Erythroblast (primary cell): ENCODE measurements at places on chromosomes 11 and 22.

GRCh38 chr22:29635734-29636357 is 32.4 kb downstream of the NF2 start:
- peak; percentile 74 for DNase-seq

GRCh38 chr11:120289426-120289825 is 35.7 kb upstream of the TLCD5 start:
- no peak for DNase-seq

DNA sequence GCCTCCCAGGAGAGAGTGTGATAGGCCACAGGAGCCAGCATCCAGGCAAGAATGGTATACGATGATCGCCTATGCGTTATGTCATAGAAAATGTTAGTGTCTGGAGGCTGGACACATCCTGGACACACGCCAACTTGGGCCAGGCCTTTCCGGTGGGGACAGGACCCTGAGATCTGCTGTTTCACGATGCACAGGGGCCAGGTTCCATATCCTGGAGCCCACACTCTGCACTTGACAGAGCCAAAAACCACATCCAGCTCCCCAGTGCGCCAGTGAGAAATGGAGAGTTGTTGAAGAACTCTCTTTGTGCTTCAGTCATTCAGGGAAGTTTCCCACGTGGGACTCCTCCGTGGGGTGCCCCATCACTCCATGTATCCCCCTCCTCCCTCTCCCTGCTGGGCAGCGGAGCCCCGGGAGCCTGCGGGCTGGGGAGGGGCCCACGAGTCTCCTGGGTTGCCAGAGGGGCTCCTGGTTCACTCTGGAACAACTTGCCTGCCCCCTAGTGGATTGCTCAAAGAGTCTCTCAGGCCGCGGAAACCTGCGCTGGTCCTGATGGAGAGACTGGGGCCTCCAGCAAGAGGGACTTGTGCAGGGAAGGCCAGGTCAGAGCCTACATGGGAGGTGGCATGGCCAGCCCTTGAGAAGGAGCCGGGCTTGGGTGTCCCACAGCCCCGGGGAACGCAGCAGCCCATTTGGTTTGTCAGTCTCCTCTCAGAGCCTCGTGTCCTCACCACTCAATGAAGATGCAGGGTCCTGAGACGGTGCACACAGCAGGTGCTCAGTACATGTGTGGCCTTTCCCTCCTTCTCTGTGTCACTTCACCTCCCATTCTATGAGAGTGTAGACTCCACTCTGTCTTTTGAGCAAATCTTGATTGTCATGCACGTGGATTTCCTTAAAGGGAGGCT is 10.2 kb upstream of the LRRC32 start:
- DNase-seq = peak; percentile 78

DNA sequence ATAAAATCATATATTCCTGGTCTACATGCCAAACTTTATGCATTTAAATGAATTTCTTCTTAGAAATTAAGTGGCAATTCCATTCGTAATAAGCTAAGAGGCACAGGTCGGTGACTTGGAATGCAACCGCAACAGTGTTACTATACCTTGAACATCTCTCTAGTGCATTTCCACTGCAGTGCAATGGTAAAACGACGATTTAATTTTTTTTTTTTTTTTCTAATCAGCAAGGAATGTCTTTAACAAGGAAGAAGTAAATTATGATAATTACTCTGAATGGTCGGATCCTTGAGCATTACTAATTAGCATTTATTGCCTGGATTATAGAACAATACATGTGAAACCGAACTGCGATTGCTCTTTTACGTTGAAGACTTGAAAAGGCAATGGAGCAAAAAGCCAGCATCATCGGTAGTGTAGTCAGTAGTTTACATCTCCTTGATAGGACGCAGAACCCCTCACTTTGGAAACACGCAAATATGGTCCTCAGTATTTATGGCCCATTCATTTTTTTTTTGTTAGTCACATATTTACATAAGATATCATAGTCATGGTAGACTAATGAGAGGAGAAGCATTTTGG is 20.2 kb downstream of the BLID start:
- DNase-seq = no peak

GRCh38 chr11:92627615-92628256 is 341.7 kb upstream of the MTNR1B start:
- no peak for DNase-seq

GRCh38 chr11:27700351-27701301 is at the start of gene BDNF:
BDNF (minus strand) TSS chr11:27700455; CDS start chr11:27658564, 41,891 bp downstream.
- no peak for DNase-seq

- DNase-seq = no peak
Observed at GRCh38 chr11:129319751-129320150, 55.9 kb upstream of the BARX2 start.

GRCh38 chr22:43081968-43082367 is 7.2 kb downstream of the TTLL1 start:
- DNase-seq = no peak

GRCh38 chr22:19722982-19723231 is 432 bp upstream of the GP1BB start:
- no peak for DNase-seq

DNA sequence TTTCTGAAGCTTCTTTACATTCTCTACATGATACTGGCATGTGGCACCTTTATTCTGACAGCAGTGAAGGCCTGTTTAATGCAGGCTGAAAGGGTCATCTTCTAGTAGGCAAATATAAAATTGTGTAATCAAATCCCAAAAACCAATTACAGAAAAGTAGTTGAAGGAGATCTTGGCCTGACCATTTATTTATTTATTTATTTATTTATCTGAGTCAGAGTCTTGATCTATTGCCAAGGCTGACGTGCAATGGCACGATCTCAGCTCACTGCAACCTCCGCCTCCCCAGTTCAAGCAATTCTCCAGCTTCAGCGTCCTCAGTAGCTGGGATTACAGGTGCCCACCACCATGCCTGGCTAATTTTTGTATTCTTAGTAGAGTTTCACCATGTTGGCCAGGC is 22.7 kb upstream of the CECR2 start:
- no peak for DNase-seq

DNA sequence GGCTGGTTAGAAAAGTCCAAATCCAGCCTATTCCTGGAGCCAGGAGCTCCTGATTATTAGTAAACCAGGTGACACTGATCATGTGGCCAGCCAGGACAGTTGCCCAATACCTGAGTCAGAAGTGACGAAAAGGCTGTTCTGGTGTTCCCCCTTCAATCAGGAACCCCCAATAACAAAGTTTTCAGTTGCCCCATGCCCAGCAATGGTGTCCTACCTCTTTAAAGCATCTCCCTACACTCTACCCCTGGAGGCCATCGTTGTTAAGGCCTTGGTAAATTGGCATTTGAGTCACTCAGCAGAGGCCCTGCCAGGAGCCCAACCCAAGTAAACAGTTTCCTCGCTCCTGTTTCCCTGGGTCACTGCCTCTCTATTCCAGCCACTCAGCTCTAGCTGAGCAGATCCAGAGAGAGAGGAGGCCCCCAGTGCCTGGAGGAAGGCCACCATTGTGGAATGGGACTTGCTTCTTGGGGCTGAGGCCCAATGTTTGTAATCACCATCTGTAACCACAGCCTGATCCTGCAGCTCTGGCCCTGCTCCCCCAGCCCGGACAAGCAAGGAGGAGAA is 25.0 kb downstream of the ARHGAP1 start:
- DNase-seq = no peak

- no peak for DNase-seq
Observed at GRCh38 chr11:63907808-63908530, 9.0 kb downstream of the RCOR2 start.

DNA sequence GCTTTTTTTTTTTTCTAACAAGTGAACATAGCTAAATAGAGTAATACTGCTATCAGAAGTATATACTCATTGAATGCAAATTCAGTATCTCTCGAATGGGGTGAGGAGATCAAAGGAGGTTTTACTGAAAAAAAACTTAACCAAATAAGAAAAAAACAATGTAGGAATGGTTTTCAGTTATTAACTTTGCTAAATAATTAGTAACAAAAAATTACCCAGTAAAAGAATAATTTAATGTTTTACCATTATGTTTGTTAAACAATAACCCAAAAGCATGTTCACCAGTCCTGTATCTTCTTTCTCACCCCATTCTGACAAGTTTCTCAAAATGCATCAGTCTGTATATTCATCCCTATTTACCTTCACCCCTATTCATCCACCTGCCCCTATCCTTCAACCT is 22.6 kb upstream of the CTSC start:
- no peak for DNase-seq

DNA sequence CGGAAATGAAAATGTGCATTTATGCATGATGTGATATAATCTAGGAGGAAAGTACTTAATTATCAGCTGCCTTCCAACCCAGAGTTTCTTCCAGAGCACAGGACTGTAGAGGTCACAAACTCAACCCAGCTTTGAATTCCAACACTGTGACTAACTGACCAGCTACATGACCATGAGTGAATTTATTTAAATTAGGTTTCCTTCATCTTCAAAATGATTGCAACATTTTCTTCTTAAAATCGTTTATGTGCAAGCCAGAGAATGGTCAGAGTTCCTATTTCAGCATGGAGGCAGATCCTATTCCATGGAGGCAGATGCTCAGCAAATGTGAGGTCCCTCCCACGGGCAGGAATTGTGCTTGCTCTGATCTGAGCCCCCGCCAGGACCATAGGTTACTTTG is 42.4 kb downstream of the OSBP start:
- DNase-seq = no peak

- DNase-seq = no peak
Observed at GRCh38 chr11:102414559-102414958, 38.0 kb downstream of the TMEM123 start.

GRCh38 chr11:8232849-8233606 is 30.6 kb downstream of the LMO1 start:
- no peak for DNase-seq

- DNase-seq = no peak
Observed at GRCh38 chr11:121337740-121338272, 45.2 kb downstream of the SC5D start.

- no peak for DNase-seq
Observed at GRCh38 chr11:118109231-118109630, 22.5 kb upstream of the SMIM35 start.

DNA sequence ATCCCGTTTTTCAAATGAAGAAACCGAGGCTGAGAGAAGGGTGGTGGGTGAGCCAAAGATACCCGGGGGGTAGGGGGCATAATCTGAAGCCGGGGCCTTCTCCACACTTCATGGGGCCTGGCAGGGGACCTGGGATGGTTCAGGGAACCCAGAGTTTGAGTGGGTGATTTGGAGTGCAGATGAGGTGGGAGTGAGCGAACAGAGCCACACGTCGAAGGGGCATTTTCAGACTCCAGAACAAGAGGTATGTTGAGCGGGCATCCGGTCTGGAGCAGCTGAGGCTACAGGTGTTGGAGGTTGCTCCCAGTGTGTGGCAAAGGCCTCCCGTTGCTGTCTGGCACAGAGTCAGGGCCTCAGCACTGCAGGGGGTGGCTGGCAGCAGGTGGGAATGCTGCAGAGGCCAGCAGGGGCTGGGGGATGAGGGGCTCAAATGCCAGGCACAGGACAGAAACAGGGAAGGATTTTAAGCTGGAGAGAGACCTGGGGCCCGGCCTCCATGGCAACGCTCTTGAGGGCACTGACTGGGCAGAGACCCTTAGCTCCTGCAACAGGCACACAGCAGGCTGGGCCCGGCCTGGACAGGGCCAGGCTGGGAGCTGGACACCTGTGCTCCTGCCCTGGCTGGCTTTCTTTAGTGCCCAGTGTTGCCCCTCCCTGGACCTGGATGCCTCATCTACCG is 46.2 kb downstream of the WNT11 start:
- DNase-seq = no peak

DNA sequence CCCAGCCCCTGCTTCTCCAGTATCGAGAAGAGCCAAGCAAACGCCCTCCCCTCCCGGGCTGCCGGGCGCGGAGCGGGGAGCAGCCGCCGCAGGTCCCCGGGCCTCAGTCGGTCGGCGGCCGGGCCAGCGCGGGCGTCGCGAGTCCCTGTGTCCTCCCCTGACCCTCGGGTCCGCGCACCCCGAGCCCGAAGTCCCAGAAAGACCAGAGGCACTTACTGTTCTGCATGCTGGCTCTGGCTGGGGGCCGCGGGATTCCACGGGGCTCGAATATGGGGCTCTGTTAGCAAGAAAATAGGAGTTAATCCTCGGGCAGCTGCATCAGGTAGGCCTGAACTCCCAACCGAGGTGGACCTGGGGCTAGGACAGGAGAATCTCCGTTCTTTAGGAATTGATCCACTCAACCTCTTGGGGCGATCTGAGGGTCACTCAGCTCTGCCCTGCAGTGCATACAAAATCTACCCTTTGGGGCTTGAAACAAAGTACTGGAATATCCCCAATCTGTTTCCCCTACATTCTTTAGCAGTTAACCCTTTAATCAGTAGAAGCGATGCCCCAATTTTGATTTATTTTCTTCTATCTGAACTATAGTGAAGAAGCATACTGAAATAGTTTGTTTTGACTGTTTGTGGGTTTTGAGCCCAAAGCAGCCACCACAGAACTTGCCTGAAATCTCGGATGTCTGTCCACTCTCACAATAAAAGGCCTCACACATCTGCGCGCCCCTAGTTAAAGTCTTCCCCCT is 4.8 kb downstream of the PAX6 start:
- DNase-seq = no peak

- DNase-seq = no peak
Observed at GRCh38 chr11:133699071-133699470, 146.2 kb downstream of the SPATA19 start.

- DNase-seq = no peak
Observed at GRCh38 chr11:71251761-71252268, 562 bp downstream of the SHANK2 start.

DNA sequence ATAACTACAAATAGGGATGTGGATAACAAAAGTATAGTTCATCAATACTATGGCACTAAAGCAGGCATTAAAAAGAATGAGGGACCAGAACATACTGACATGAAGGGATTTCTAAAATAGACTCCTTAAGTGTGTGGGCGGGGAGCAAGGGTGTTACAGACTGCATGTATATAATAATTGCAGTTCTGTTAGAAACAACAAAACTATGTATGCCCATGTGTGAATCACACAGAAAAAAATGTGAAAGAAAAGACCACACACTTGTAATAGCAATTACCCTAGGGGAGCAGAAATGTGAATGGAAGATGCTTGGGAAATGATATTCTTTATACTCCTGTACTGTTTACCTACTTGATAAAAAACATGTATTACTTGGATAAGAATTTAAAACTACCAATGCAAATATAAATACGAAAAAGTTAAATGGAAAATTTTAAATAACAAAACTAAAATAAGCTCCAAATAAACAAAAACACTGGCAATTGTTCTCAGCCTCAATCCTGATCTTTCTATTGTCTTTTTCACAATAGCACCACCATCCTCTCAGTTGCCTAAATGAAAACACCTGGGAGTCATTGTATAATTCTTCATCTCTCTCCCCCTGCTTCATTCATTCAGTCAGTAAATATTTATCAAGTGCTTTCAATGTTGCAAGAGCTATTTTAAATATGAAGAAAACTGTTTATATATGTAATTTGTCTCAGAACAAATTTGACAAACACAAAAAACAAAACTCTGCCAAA is 129.8 kb downstream of the FCHSD2 start:
- no peak for DNase-seq
